ENCODE measurements at places on chromosomes 4 and X. TPM values are rescaled to one million over a fixed set of nuclear protein-coding genes. Genes with fewer than 3 reads are reported as not detected.

DNA sequence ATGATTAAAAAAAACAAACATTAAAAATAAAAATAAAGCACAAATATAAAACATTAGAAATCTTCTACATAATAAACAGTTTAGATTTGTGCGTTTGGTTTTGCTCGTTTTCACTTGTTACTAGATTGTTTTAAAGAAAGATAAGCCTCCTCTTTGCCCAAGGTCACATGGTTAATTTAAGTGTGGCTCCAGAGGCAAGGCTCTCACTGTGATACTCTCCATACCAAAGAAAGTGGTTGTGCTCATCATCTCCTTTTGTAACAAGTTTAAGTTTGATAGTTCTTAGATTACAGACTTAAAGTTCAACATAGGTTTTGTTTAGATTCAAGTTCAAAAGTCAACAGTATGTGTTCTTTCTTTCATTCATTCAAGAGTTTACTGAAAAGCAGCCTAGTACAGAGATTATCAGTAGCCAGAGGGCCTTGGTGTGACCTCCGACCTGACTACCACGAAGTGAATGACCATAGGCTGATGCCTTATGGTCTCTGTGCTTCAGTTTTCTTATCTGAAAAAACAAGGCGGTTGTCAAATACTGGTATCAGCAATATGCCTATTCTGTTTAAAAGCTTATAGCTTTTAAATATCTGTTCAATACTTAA is 133.2 kb downstream of the ZAR1 start:
- peaks cover 13% of the 10 kb centered on the region for H3K4me1 ChIP-seq
- H3K36me3 ChIP-seq, result peaks cover 5% of the 10 kb centered on the region
- H3K27ac ChIP-seq, result no peak overlapping the region
- no peak for DNase-seq
- no peak overlapping the region for H3K4me3 ChIP-seq

- peaks cover 5% of the 10 kb centered on the region for H3K27me3 ChIP-seq
- H3K4me1 ChIP-seq, result no peaks in the 10 kb centered on the region
- no peak for DNase-seq
- no peak overlapping the region for H3K4me3 ChIP-seq
Measured at GRCh38 chr4:84146300-84146959, 352.7 kb downstream of the NKX6-1 start.

- peaks cover under 1% of the 10 kb centered on the region for H3K36me3 ChIP-seq
- peaks cover 15% of the 10 kb centered on the region for H3K4me1 ChIP-seq
- H3K27ac ChIP-seq, result peak overlapping the region; percentile 49
- no peak overlapping the region for H3K4me3 ChIP-seq
Measured at GRCh38 chr4:102299354-102300107, 45.8 kb downstream of the SLC39A8 start.

- DNase-seq, result no peak
- no peaks in the 10 kb centered on the region for H3K36me3 ChIP-seq
- H3K27ac ChIP-seq, result no peak overlapping the region
- H3K27me3 ChIP-seq, result no peaks in the 10 kb centered on the region
Measured at GRCh38 chrX:132758759-132759158, 199.7 kb downstream of the HS6ST2 start.

- H3K27me3 ChIP-seq, result no peaks in the 10 kb centered on the region
- peak; percentile 57 for DNase-seq
- peaks cover 62% of the 10 kb centered on the region for H3K4me1 ChIP-seq
- H3K27ac ChIP-seq, result peak overlapping the region; percentile 97
Measured at GRCh38 chrX:47217121-47217851, 1.2 kb upstream of the CDK16 start.

DNA sequence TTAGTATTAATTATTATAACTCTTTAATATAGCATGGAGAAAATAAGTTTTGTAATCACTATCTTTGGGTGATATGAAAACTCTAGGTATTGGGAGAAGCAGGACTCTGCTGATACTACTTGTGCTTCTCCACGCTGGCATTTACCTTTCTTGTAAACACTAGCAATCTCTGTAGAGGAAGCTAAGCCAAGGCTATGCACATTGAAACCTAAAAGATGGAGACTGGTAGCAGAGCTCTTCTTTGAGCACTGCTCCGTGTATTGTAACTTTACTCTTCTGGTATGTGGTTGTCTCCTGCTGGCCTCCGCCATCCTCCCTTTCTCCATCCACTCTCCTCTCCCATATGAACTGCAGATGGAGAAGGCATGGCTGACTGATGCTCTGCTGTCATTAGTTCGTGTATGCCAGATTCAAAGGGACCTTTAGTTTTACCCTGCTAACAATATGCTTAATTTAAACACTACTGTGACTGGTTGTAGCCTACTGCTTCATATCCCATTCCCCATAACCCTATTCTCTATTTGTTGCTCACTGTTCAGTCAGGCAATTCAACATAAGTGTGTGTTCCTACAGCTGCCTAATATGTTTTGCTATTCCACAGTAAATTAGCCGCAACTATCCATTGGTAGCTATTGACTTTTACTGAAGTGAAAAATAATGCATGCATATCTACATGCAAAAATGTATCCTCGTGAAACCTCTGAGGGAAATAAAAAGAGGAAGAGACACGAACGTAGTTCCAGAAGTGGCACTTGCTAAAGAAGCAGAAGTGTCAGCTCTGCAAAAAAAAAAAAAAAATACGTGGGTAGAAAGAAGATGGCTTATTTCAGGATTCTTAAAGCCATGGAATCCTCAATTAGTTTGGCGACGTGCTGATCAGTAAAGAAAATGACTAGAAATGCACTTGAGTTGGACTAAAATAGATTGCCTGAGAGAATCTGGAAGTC is 55.6 kb upstream of the CCSER1 start:
- no peak for DNase-seq
- no peaks in the 10 kb centered on the region for H3K36me3 ChIP-seq
- no peak overlapping the region for H3K27ac ChIP-seq
- H3K4me3 ChIP-seq, result no peak overlapping the region
- H3K4me1 ChIP-seq, result no peaks in the 10 kb centered on the region

DNA sequence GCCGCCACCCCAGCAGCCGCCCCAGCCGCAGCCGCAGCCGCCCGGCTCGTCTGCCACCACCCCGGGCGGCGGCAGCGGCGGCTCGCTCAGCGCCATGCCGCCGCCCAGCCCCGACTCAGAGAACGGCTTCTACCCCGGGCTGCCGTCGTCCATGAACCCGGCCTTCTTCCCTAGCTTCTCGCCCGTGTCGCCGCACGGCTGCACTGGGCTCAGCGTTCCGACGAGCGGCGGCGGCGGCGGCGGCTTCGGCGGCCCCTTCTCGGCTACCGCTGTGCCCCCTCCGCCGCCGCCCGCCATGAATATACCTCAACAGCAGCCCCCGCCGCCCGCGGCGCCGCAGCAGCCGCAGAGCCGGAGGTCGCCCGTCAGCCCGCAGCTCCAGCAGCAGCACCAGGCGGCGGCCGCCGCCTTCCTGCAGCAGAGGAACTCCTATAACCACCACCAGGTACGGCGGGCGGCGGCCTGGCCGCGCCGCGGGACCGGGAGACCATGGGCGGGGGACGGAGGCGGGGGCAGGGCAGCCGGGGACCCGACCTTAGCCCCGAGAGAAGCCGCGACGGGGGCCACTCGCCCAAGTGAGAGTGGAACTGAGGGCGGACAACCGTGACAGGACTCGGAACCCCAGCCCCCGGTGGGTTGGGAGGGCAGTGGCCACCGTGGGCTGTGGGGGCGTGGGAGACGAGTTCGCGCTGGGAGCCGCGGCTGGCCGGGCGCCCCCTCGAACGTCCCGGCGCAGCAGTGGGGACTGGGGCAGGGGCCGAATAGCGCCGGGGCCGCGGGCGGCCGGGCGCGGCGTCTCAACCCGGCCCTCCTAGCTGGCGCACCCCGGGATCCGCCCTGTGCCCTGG is 1.8 kb downstream of the CPEB2 start:
- peak overlapping the region; percentile 81 for H3K27ac ChIP-seq
- H3K4me1 ChIP-seq, result peaks cover 36% of the 10 kb centered on the region
- H3K27me3 ChIP-seq, result no peaks in the 10 kb centered on the region
- peak; percentile 80 for DNase-seq
- peak overlapping the region; percentile 81 for H3K4me3 ChIP-seq

GRCh38 chr4:6372649-6373525 is 99.5 kb downstream of the PPP2R2C start:
- H3K27ac ChIP-seq, result no peak overlapping the region
- H3K4me1 ChIP-seq, result no peaks in the 10 kb centered on the region
- peak; percentile 32 for DNase-seq
- H3K36me3 ChIP-seq, result no peaks in the 10 kb centered on the region

DNA sequence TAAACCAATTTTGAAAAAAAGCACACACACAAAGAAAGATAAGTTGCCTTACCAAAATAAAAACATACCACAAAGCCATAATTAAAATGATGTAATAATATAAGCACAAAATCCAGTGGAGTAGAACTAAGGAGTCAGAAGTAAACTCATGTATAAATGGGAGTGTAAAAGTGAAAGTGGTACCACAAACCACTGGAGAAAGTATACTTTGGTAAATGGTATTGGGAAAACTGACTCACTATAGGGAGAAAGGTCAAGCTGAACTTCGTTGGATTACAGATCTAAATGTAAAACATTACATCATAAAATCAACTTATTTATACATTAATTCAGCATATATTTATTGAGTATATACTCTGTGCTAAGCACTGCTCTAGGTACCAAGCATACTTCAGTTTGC is 46.3 kb upstream of the HHIP start:
- no peak overlapping the region for H3K4me3 ChIP-seq
- no peak overlapping the region for H3K27ac ChIP-seq
- no peaks in the 10 kb centered on the region for H3K36me3 ChIP-seq

- H3K4me1 ChIP-seq, result no peaks in the 10 kb centered on the region
- no peak overlapping the region for H3K4me3 ChIP-seq
- no peaks in the 10 kb centered on the region for H3K27me3 ChIP-seq
Measured at GRCh38 chrX:55841962-55842752, 124.6 kb downstream of the RRAGB start.

DNA sequence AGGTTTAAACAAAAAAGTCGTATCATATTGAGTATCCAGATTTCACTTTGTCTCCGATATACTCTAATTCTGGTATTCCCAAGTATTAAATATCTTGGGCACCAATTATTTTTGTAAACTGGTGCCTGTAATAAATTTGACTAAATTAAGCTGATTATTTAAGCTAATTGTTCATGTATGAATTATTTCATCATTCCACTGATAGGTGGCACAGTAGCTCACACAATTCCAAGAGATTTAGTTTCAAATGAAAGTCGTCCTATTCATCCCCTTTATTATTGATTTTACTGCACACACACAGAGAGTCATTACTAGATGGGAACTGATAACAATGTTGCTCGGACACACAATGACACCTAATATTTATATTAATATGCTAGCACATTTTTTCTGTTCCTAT is 432.4 kb downstream of the DMD start:
- no peak overlapping the region for H3K27ac ChIP-seq
- no peaks in the 10 kb centered on the region for H3K36me3 ChIP-seq
- no peaks in the 10 kb centered on the region for H3K27me3 ChIP-seq
- no peaks in the 10 kb centered on the region for H3K4me1 ChIP-seq
- DNase-seq, result no peak

DNA sequence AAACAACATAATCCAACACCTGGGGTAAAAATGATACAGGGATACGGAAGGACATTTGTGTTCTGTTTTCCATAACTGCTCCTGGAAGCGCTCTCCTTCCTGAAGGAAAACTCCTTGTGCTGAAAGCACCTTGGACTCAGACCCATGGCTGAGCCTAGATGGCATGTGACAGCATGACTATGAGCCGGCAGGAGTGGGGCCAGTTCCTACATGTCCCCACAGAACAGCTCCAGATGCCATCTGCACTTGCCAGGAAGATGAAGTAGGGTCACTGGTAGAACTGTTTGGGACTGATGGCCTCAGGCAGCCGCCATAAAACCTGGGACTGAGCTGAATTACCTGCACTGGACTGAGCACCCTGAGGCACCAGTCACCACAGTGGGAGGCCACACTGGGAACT is 56.0 kb upstream of the BCLAF3 start:
- H3K4me3 ChIP-seq, result no peak overlapping the region
- no peaks in the 10 kb centered on the region for H3K27me3 ChIP-seq
- H3K36me3 ChIP-seq, result no peaks in the 10 kb centered on the region
- no peak overlapping the region for H3K27ac ChIP-seq
- DNase-seq, result no peak
- no peaks in the 10 kb centered on the region for H3K4me1 ChIP-seq

GRCh38 chr4:73450398-73451004 is 14.5 kb downstream of the AFP start:
- peak; percentile 39 for DNase-seq
- H3K4me3 ChIP-seq, result no peak overlapping the region
- peak overlapping the region; percentile 22 for H3K27ac ChIP-seq
- H3K36me3 ChIP-seq, result no peaks in the 10 kb centered on the region
- H3K4me1 ChIP-seq, result peaks cover 9% of the 10 kb centered on the region

DNA sequence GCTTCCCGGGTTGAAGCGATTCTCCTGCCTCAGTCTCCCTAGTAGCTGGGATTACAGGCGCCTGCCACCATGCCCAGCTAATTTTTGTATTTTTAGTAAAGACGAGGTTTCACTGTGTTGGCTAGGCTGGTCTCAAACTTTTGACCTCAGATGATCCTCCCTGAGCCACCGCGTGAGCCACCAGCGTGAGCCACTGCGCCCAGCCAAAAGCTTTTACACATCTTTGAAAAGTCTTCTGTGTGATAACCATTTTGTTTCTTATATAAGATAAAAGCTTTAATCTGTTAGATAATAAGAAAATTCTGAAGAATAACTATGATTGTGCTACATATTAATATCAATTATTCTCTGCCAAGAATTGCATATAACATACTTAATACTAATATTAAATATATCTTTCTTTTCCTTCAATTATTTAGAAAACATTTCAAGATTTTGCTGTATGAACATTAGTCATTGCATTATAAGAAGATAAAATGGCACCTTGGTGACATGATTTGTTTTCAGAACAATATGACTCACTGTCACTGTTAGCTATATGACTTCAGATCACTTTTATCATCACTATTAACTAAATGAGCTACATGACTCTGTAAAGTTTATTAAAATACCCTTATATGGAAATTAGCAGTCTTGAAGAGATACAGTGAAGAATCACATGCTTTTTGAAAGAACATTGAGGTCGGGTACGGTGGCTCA is 33.4 kb downstream of the RUFY3 start:
- no peak for DNase-seq
- H3K4me3 ChIP-seq, result no peak overlapping the region
- peaks cover 19% of the 10 kb centered on the region for H3K4me1 ChIP-seq
- no peak overlapping the region for H3K27ac ChIP-seq
- H3K36me3 ChIP-seq, result peaks cover 4% of the 10 kb centered on the region
- H3K27me3 ChIP-seq, result no peaks in the 10 kb centered on the region

DNA sequence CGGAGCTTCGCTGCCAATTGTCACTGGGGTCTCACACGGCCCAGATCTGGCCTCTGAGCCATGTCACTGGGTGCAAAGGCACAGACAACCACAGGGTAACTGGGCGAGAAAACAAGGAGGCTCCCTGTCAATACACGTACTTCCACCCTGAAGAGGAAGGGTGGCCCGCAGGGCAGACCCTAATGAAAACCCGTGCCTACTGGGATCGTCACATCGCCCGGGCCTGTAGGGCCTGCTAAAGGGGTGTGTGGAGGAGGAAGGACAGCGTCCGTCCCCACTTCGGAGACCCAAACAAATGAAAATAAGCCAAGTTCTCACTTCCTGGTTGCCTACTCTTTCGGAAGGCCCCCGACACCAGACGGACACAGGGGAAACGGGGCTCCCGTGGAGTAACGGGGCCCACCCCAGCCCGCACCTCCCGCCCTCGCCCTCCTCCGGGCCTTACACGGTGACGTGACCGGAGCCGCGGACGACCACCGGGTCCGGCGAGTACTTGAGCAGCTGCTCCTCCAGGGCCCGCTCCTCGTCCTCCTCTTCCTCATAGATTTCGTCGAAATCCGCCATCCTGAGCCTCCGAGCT is 578 bp downstream of the CHIC2 start:
- DNase-seq, result peak; percentile 92
- H3K4me1 ChIP-seq, result peaks cover 65% of the 10 kb centered on the region
- peak overlapping the region; percentile 79 for H3K4me3 ChIP-seq
- H3K27ac ChIP-seq, result peak overlapping the region; percentile 98

CXCL1 gene
- total RNA-seq, result 1.0 TPM

TMEM255A gene
- total RNA-seq, result 0.15 TPM

TEX13B gene
- not detected for total RNA-seq

CLGN gene
- total RNA-seq, result 0.60 TPM

MTNR1A gene
- total RNA-seq, result 0.44 TPM

POU4F2 gene
- not detected for total RNA-seq
